ENCODE measurements at places on chromosomes 1 and 21.

GRCh38 chr1:197559655-197560054 lies 215.6 kb downstream of the DENND1B start:
- no peak for DNase-seq

GRCh38 chr1:46487818-46488218 lies 1.8 kb upstream of the DMBX1 start:
- no peak for DNase-seq

- DNase-seq, result no peak
Measured at GRCh38 chr1:179083533-179083932, 1.7 kb downstream of the TOR3A start.

DNA sequence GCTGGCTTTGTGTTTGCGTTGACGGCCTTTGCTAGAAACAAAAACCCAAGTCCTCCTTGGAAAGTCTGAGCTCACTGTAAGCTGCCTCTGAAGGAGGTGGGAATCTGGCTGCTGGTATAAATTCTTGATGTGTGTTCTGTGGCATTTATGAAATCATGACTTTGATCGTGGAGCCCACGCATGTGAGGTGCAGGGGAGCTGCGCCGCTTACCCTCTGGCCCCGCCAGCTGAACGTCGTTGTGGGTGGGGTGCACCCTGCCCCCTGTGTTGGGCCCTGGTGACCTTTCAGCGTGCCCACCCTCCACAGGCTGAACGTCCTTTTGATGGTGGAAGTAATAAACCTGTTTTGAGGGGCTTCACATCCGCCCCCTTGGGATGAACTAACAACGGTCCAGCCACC lies 21.2 kb upstream of the DIP2A start:
- no peak for DNase-seq

- no peak for DNase-seq
Measured at GRCh38 chr1:41536361-41536802, 51.9 kb upstream of the EDN2 start.

DNA sequence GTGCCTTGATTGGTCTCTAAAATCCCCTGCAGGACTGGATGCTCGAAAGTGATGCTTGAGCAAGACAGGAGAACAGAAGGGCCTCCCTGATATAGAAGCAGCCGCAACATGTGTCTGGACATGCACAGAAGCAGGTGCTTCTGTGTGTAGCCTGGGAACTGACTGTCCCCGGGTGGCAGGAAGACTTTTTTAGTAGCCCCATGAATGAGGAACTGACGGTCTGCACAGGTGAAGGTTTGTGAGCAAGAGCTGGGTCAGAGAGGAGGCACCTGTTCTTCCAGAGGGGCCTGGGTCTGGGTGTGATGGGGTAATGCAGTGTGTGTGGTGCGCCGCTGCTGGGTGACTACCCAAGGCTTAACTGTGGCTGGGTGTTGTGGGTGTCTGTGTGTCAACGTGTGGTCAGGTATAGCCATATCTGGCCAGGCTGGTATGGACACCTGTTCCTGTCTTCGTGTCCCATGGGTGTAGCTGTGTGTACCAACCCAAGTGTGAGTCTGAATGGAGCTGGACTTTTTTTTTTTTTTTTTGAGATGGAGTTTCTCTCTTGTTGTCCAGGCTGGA lies 39.1 kb upstream of the FOXO6 start:
- no peak for DNase-seq

DNA sequence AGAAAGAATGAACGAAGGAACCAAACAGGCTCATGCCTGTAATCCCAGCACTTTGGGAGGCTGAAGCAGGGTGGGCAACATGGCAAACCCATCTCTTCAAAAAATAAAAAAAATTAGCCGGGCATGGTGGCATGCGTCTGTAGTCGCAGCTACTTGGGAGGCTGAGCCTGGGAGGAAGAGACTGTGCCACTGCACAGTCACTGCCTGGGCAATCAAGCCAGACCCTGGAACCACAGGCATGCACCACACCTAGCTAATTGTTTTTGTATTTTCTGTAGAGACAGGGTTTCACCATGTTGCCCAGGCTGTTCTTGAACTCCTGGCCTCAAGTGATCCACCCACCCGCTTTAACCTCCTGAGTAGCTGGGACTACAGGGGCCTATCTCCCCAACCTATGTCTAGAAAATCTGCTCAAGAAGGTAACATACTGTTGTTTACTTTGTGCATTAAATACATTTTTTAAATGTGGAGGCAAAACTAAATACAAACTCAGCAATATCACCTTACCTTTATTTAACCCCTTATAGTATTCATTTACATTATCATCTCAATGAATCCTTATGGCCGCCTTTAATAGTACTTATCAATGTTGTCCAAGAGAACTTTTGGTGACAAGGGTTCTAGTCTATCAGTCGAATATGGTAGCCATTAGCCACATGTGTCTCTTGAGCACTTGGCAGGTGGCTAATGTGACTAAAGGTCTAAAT lies 2.7 kb downstream of the KHDC4 start:
- no peak for DNase-seq

- DNase-seq, result no peak
Measured at GRCh38 chr1:214270097-214270650, 10.8 kb upstream of the SMYD2 start.

GRCh38 chr1:93668951-93669350 lies 12.7 kb downstream of the BCAR3 start:
- no peak for DNase-seq

DNA sequence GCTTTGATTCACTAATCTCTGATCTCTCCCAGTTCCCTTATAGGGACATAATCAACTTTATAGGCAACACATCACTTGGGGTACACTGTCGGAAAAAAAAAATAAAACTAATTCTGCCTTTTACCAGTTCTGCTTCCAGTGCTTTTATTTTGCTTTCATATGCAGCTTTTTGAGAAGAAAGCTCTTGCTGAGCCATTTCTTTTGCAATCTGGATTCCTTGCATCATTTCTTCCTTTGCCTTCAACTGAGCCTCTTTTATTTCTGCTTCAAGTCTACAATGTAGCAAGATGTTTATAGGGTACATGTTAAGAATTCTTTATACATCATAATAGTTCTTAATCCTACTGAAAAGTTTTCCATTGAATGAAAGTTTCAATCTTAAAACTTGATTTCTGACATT lies 30.6 kb downstream of the KIF14 start:
- no peak for DNase-seq

GRCh38 chr1:199018471-199019135 lies 379.8 kb downstream of the PTPRC start:
- DNase-seq, result no peak

DNA sequence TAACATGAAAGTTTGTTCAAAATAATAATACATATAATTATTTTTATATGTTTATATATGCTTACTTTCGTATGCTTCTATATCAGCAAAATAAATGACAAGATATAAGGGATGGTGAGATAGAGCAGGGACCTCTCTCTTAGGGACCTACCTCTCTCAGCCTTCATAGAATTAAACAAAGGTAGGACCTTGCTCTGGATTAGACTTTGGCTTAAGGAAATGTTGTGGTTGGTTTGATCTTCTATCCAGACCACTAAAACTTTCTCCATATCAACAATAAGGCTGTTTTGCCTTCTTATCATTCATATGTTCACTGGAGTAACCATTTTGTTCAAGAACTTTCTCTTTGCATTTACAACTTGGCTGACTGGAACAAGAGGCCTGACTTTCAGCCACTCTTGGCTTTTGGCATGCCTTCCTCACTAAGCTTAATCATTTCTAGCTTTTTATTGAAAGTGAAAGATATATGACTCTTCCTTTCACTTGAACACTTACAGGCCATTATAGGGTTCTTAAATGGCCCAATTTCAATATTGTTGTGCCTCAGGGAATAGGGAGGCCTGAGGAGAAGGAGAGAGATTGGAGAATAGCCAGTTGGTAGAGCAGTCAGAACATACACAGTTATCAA lies 14.4 kb downstream of the FRRS1 start:
- no peak for DNase-seq

- DNase-seq, result no peak
Measured at GRCh38 chr1:68128820-68129219, 78.4 kb upstream of the DIRAS3 start.

DNA sequence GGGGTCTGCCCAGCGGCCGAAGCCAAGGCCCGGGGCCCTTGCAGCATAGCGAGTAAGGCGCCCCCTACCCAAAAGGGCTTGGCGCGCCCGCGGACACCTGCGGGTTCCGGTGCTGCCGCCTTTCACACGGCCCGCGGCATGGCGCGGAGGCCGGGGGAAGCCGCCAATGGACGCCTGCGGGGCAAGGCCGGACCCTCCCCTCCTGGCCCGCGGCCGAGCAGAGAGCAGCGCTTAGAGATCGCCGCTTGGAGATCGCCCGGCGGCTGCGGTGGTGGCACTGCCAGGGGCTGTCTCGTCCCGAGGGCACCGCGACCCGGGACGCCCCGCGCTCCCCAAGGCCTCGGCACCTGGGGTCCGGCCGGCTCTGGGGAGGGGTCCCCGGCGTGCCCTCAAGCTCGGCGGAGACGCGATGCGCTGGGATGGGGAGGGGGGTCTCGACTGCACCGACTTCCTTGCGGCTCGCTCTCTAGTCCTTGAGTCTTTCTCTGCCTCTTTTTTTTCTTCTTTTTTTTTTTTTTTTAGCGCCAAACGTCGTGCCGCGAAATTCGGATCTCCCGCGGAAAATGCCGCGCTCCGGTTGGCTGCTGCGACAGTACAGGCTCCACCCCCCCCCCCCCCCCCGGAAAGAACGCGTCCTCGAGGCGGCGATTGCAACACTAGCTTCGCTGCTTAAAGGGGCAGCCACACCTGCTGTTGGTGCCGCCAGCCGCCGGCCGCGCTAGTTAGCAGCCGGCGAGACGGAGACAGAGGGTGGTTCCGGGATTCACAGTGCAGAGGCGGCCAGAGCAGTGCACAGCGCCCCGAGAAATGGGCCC lies at the start of gene E2F2:
E2F2 (minus strand) TSS at position 487 of the 815 bp plus-strand sequence; CDS start at position 47, 440 bp downstream.
- peak; percentile 70 for DNase-seq

GRCh38 chr1:73106931-73107330 lies 824.6 kb upstream of the NEGR1 start:
- DNase-seq, result no peak

GRCh38 chr1:24126018-24126671 lies 14.2 kb upstream of the MYOM3 start:
- DNase-seq, result no peak

DNA sequence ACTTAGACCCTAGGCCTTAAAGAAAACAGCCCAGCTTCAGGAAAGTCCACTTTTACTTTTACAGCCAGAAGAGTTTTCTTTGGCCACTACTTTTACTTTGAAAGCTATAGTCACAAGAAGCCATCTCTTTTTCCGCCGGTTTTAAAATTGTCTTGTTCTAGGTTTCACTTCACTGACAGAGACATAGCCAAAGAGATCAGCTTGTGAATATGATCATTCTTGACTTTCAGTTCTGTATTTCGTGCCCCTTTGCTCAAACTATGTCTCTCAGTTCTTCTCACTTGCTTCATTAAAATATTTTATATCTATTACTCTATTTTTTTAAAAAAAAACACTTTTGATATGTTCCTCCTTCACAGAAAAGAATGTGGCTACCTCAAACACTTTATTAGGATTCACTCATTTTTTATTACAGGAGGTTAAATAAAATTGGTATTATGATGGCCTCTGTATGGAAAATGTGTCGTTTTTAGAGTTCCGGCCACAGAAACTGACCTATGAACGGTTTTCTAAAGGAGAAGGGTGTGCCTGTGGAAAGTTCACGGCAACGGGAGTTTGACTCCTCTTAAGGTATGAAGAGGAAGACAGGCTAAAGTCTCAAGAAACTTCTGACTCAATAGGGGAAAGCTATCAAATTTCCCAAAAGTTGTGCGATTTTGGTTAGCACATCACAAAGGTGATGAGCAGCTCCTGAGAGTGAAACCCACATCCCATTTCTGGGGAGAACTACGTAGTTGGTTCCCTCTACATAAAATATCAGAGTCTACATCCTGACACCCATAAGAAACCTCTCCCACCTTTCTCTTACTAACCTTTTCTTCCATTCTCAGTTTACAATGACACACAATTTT lies 1.2 kb downstream of the MCOLN2 start:
- no peak for DNase-seq

DNA sequence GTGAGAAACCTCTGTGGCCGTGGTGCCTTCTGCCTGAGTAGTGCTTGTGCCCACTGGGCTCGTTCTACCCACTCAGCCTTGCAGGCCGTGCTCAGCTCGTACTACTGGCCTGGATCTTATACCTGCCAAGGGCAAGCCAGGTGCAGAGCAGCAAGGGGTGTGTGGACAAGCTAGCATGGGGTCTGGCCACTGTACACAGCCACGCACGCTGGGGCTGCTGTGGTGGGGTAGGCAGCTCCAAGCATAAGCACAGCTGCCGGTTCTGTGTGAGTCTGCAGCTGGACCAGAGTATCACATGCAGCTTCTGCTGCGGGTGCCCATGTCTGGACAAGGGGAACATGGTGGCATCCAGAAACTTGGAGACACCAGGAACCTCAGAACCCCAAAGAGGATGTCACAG lies 16.4 kb downstream of the FAM20B start:
- no peak for DNase-seq

DNA sequence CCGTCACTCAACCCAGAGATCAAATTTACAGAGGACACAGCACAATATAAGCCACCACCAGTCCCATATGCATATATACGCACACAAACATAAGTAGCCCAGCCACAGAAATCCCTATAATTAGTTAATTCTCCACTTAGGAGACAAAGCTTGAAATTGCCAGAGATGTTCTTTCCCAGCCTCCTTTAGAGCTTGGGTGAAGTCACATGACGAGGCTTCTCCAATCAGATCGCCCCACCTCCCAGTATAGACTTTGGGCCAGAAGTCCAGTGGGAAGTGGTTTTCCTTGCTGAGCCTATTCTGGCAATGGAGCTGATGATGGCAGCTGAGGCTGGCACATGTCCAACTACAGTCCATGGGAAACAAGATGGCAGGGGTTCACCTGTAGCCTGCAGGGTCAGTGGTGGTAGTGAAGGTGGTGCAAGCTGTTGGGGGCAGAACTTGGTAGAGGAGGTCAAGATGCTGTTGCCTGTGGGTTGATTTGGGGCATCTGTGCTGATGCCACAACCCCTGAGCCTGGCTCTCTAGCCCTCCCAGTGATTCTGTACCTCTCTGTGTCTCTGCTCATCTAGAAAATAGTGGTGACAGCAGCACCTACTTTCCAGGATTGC lies 535.9 kb downstream of the MATN1 start:
- no peak for DNase-seq

GRCh38 chr1:230084408-230085177 lies 17.6 kb downstream of the GALNT2 start:
- no peak for DNase-seq

GRCh38 chr1:171292799-171293198 lies 21.2 kb upstream of the FMO4 start:
- DNase-seq, result no peak

All from NCI-H1417 treated with DMSO at 0.1 percent for 48 hours (cell line).